ENCODE measurements at places on chromosomes 11 and 22. TPM values are rescaled to one million over a fixed set of nuclear protein-coding genes. Genes with fewer than 3 reads are reported as not detected.

The ASCL2 gene
- not detected for polyA plus RNA-seq

The APLP2 gene
- polyA plus RNA-seq, result 377 TPM

The MYO7A gene
- not detected for polyA plus RNA-seq

The PAX6 gene
- 0.21 TPM for polyA plus RNA-seq

The OR10D3 gene
- not detected for polyA plus RNA-seq

The APOA5 gene
- polyA plus RNA-seq, result not detected

The BIRC2 gene
- 60.7 TPM for polyA plus RNA-seq

The LDHAL6A gene
- 0.09 TPM for polyA plus RNA-seq

The C1QTNF5 gene
- polyA plus RNA-seq, result 4.5 TPM

The BIK gene
- polyA plus RNA-seq, result not detected

The SLC1A2 gene
- polyA plus RNA-seq, result 0.49 TPM

The DUSP18 gene
- polyA plus RNA-seq, result 12.7 TPM

The APOL5 gene
- not detected for polyA plus RNA-seq

The ZNF202 gene
- 4.5 TPM for polyA plus RNA-seq

The YAP1 gene
- 11.9 TPM for polyA plus RNA-seq

The SGSM1 gene
- not detected for polyA plus RNA-seq

The MMP8 gene
- not detected for polyA plus RNA-seq

The OR5W2 gene
- not detected for polyA plus RNA-seq

The HBE1 gene
- polyA plus RNA-seq, result not detected

The MS4A8 gene
- not detected for polyA plus RNA-seq

The IGLL1 gene
- polyA plus RNA-seq, result not detected

The BIRC3 gene
- 0.57 TPM for polyA plus RNA-seq

The ZNF280B gene
- polyA plus RNA-seq, result 0.57 TPM

The SLC22A25 gene
- not detected for polyA plus RNA-seq

The CHST1 gene
- 0.06 TPM for polyA plus RNA-seq

The RTN4R gene
- polyA plus RNA-seq, result 0.25 TPM

The DSCAML1 gene
- polyA plus RNA-seq, result not detected

The TRPC6 gene
- 0.16 TPM for polyA plus RNA-seq

The ABCG4 gene
- polyA plus RNA-seq, result 0.14 TPM

The AIFM3 gene
- not detected for polyA plus RNA-seq

The KRTAP5-11 gene
- polyA plus RNA-seq, result not detected

The ESAM gene
- polyA plus RNA-seq, result not detected

The EFCAB6 gene
- 2.0 TPM for polyA plus RNA-seq

The OR8B2 gene
- polyA plus RNA-seq, result not detected

The DTX4 gene
- polyA plus RNA-seq, result 0.16 TPM

The MRGPRE gene
- polyA plus RNA-seq, result not detected

The P2RX6 gene
- polyA plus RNA-seq, result 2.2 TPM

The NOX4 gene
- polyA plus RNA-seq, result 1.4 TPM

The OR2AG1 gene
- not detected for polyA plus RNA-seq

The ROBO4 gene
- 1.1 TPM for polyA plus RNA-seq

The CNTN5 gene
- polyA plus RNA-seq, result not detected

The P2RY6 gene
- polyA plus RNA-seq, result 1.5 TPM

The COMT gene
- 508 TPM for polyA plus RNA-seq

The XRRA1 gene
- polyA plus RNA-seq, result 7.0 TPM

The SLC37A2 gene
- polyA plus RNA-seq, result 1.2 TPM

Measured in GM23248 (cell line).